ENCODE measurements at places on chromosomes 12 and 14.

GRCh38 chr14:28774764-28775735 lies 8.5 kb downstream of the FOXG1 start:
- DNase-seq: no peak

DNA sequence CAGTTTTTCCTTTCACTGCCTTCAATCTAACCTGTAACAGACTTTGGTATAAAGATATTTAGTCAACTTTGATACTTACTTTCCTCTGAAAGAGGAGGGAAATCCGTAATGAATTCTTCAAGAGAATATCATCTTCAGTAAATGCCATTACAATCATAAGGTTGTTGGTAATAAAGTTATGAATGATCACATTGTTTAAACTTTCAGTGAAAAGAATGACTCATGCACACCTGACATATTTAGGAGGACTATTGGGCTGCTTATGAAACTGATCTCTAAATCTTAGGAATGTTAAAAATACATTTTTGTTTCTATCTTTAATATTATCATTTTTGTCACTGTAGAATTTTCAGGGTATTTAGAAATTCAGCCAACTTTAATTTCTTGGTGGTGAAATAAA lies 474.7 kb downstream of the SLC16A7 start:
- no peak for DNase-seq

GRCh38 chr14:75820761-75821160 lies 159.7 kb downstream of the TTLL5 start:
- no peak for DNase-seq

DNA sequence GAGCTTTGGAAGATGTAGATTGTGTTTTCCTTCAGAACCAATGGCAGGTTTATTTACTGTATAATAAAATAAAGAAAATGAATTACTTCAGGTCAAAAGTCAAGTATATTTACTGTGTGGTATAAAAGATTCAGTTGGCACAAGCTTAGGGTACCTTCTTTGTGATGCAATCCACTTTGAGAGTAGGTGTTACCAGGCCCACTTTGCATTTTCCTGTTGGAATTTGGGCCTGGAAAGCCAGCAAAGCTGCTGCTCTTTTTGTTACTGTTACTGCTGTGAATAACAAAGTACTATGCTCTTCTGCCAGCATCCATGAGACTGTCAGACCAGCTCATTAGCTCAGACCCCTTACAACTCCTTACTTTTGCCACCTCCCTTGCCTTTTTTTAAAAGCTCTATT lies 649.0 kb upstream of the SEL1L start:
- no peak for DNase-seq

DNA sequence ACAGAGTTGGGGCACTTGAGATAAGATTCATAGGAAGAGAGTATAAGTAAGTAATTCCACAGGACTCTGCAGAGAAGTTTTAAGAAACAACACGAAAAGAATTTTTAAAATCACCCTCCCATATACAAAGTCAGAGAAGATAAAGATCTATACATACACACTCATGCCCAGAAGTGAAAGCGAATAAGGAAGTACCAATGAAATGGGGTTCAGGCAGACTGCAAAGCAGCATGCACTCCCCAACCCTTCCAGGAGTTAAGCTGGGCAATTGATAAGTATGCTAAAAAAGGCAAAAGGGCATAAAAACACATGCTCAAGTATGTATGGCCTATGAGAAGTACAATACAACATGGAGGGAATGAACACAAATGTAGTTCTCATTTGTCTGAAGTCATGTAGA lies 246.2 kb upstream of the GRIP1 start:
- DNase-seq: no peak

DNA sequence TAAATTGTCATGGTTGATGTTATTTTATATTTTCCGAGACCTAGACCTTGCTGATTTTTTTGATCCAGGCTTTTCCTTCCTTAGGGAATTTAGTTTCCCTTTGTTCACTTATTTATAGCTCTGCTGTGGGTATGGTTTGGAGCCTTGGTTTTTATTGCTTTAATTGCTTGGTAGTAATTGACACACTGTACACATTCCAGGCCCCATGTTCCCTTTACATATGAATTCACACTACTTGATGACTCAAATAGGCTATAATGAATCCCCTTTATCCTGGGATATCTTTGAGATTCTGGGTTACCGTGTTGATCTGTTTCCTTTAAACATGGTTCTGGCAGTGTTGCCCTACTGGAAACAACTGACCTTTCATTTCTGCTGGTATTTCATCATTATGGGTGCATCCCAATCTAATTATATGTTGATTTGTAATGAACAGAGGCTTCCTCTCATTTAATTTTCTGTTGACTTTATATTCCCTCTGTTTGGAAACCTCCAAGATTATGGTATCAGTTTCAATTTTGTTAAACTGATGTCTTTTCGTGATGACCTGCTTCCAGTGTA lies 424.0 kb downstream of the RAD51B start:
- DNase-seq: no peak

Data from HS-27A (cell line).